CD4-positive, alpha-beta T cell treated with Interleukin-21 for 1 hour (primary cell): ENCODE measurements at places on chromosomes 4 and X.
A peak's percentile ranks its signal among the peaks of the same experiment; 100 is the strongest.

- DNase-seq = peak; percentile 92
Observed at GRCh38 chrX:107710617-107711391, 64.8 kb downstream of the TSC22D3 start.

DNA sequence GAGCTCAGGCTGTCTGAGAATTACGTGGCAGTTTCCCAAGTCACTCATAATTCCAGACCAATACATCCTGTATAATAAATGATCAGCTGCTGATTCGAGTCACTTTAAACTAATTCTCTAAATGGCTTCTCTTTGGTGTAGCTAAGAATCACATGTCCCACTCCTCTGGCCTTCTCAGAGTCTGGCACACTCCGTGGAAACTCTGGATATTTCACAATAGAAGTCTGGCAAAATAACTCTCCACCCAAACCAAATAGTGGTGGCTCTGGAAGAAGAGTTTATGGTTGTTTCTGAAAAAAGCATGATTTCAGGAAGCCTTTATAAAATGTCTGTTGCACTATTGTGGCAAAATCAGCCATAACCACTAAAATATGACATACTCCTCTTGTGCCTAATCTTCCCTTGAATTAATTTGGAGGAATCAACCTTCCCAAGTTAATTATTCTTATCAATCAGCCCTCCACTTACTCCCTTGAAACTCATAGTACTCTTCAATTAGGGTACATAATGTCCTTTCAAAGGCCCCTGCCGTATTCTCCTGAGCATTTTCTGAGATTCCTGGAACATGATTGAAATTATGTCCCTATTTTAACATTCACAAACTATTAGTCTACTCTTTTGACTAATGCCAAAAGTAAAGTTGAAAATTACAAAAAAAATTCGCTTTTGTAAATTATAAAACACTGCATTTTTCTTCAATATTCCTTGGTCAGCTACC, 991.6 kb downstream of the FAT4 start:
- DNase-seq = no peak

GRCh38 chr4:73660808-73661207, 40.6 kb upstream of the RASSF6 start:
- no peak for DNase-seq

- no peak for DNase-seq
Observed at GRCh38 chr4:129248621-129249020, 152.7 kb downstream of the C4orf33 start.

DNA sequence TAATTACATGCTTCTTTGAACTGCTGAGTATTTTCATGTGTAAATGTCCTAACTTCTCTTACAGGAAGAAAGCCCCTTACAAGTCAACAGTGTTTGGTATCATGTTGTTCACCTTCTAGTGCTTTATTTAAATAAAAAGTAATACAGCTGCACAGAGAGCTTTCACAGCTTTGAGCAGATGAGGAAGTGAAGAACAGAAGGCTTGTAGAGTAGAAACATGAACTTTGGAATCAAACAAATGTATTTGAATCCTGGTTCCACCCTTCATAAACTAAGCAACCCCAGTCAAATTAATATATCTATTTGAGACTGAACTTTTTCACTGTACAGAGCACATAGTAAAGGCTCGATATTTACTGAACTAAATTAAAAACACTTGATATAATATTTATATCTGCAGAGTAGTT, 120.5 kb downstream of the CAMK2D start:
- no peak for DNase-seq

DNA sequence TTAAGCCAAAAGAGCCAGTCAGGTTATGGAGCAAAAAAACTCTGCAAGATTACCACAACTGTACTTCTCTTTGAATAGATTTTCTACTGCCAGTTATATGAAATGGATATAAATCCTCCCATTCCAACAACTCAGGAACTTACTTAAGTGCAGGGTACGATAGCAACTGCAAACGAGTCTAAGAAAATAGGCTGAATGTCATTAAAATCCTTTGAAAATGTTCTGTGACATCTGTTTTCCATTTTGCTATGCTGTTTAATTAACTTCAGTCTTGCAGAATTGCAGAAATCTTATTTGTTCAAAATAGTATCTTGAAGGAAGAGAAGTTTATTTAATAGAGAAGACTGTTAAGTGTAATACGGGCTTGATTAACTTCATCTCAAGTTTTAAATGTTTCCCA, 243.8 kb downstream of the PALLD start:
- DNase-seq = no peak

DNA sequence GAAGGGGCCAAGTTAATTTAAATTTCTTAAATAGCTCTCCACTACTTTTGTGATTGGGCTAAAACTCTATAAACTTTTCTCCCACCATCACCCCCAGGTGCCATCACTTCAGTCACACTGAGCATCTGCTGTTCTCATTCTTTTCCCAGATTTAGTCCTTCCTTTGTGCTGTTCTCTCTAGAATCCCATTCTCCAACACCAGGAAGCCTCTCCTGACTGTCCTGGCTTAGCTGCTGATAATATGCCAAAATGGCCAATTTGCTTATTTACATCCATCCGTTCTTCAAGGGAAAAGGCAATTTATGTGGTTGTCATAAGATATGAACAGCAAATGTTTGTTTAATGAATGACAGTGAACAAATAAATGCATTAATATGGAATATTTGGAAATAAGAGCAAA, 44.1 kb downstream of the FGFBP1 start:
- DNase-seq = no peak

DNA sequence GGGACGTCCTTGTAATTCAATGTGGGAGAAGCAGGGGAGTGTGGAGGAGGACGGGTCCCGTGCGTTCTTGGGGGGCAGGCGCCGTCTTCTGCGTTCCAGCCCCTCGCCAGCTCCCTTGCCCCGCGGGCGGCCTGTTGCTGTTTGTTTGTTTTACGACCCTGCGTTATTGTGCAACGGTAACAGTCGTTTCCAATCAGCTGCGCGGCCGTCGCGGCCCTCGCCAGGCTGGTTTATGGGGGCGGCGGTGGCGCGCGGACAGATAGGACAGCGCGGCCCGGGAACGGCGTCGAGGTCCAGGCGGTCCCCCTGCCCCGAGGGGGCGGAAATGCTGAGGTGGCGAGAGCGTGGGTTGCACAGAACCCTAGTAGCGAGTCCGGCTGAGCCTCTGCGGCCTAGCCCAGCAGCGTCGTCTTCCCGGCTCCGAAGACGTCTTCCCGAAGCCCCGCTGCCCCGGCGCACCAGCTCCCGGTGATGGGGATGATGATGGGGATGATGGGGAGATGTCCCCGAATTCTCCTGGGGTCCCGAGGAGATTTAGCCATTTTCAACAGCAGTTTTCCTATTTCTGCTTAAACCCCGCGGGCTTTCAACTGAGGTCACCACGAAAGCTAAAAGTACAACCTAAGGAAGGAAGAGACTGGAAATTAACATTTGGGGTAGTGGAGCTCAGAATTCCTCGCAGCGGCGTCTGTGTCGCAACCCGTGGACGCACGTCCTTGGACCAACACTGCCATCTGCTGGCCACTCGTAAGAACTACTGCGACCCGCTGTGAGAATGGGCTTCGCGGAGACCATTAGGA, 4.8 kb downstream of the PDGFRA start:
- peak; percentile 67 for DNase-seq

- DNase-seq = no peak
Observed at GRCh38 chrX:78624426-78624825, 34.7 kb downstream of the RTL3 start.

- no peak for DNase-seq
Observed at GRCh38 chr4:73401412-73401811, 2.7 kb upstream of the ALB start.

DNA sequence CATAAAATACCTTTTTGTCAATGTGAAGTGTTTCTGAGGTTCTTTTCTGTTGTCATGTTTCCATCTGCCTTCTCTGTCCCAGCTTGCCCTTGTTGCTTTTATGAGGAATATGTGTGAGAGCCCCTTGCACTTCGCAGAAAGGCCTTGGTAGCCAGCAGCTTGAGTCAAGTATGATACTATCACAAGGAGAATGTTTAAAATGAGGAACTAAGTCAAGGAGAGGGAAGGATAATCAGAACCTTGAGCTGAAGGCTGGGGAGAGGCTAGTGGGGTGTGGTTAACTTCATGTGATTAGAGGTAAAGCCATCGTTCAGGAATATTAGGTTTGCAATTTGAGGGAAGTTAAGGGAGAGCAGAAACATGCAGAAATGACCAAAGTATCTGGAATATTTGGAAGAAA, 12.7 kb downstream of the PGK1 start:
- DNase-seq = no peak

DNA sequence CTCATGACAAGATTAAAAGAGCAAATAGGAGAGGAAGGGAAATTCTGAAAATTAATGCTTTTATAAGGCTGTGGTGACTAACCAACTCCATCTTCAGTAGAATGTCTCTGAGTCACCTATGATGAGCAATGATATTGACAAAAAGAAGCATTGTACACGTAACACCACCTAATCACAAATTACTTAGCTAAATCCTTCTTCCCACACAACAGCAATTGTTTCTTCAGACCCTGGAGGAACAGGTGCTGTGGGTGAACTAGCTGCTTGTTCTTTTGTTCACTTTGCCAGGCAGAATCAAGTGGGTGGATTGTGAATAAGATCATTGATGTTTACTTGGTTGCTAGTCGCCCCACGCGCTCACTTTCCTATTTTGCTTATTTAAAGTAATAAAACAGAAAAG, 315.5 kb downstream of the CAMK2D start:
- DNase-seq = no peak

DNA sequence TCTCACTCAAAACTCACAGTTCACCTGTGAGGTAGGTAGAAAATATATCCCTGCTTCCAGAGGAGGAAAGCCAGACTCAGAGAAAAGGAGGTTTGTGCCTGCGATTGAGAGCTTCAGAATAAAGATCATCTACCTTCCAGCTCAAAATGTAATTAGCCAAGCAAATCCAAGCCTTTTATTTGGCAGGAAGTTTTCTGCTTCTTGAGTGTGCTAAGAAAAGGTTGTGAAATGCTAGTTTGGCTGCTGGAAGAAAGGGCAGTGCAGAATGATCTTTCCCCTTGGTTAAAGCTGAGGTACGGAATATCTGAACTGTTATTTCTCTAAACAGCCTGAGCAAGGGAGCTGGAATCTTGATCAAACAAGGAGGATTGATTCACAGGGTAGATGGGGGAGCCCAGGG, 59.7 kb upstream of the VCX3B start:
- DNase-seq = no peak

GRCh38 chr4:118099106-118099505, 64.8 kb downstream of the NDST3 start:
- DNase-seq = no peak
